ENCODE measurements at places on chromosomes 6 and 20.
A peak's percentile ranks its signal among the peaks of the same experiment; 100 is the strongest.

DNA sequence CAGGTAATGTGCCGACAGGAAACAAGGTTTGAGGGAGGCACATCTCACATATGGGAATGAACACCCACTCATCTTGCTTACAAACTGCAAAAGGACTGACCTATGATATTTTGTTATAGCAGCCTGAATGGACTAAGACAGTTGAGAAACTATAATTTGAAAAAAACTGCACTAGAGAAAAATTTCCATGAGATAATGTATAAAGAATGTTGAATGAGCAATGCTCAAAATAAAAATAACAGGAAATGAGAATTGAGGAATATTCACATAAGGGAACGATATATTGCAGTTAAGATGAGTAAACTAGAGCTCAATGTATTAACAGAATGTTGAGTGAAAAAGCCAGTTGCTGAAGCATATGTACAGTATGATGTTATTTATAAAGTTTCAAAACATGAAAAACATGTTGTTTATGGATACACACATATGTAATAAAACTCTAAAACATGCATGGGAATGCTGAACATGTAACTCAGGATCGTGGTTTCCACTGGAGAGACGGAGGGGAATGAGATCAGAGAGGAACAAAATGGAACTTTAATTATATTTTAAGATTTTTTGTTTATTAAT, 6.3 kb upstream of the TBC1D22B start:
- H3K27me3 ChIP-seq, result no peaks in the 10 kb centered on the region
- peak; percentile 34 for DNase-seq
- no peak overlapping the region for H3K4me3 ChIP-seq
- peaks cover 6% of the 10 kb centered on the region for H3K4me1 ChIP-seq
- no peak overlapping the region for H3K27ac ChIP-seq

- H3K4me1 ChIP-seq, result peaks cover 9% of the 10 kb centered on the region
- H3K4me3 ChIP-seq, result peak overlapping the region; percentile 59
- no peak overlapping the region for H3K27ac ChIP-seq
These were observed 1.3 kb downstream of the COL19A1 start for GRCh38 chr6:69867639-69867976.

GRCh38 chr20:1491281-1491840, at the start of gene SIRPB2:
Gene SIRPB2 (minus strand): TSS chr20:1491420. CDS start chr20:1491359, 61 bp downstream.
- no peak for DNase-seq
- H3K27ac ChIP-seq, result peak within 1 kb of the TSS; percentile 45
- no peaks in the 10 kb centered on the region for H3K27me3 ChIP-seq
- peaks cover 33% of the 10 kb centered on the region for H3K4me1 ChIP-seq

DNA sequence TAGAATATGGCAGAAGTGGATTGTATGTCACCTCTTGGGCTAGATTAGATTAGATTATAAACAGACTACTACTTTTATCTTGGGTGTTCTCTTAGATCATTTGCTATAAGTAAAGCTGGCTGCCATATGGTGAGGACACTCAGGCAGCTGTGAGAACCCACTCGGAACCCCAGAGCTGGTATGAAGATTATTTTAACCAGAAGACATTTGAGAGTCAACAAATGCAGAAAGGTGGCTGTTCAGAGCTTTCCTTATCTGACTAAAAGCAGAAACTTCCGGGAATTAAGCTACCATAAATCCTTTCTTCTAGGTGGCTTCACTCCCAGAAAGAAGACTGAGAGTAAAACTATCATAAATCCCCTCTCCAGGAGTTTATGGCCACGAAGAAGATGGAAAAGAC, 91.9 kb downstream of the RNGTT start:
- peaks cover 29% of the 10 kb centered on the region for H3K4me1 ChIP-seq
- no peaks in the 10 kb centered on the region for H3K36me3 ChIP-seq
- no peaks in the 10 kb centered on the region for H3K27me3 ChIP-seq
- no peak for DNase-seq
- no peak overlapping the region for H3K27ac ChIP-seq

DNA sequence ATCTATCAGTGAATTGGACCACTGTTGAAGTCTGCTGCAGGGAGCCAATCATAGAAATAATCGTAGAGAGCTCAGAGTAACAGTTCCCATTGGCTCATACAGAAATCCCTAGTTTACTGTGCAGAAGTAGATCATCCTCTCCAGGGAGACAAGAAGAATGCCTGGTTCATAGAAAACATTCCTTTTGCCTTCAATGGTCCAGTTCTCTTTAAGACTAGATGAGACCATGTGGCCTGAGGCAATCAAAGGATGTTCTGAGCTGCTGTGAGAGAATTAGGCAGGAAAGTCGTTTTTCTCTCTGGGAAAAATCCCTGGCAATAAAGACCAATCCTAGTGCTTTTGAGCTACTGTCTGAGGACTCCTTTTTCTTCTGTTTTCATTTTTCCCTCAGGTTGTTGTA, 208.4 kb downstream of the CENPW start:
- no peak for DNase-seq
- H3K4me3 ChIP-seq, result no peak overlapping the region
- H3K4me1 ChIP-seq, result no peaks in the 10 kb centered on the region
- no peak overlapping the region for H3K27ac ChIP-seq
- H3K27me3 ChIP-seq, result no peaks in the 10 kb centered on the region

- H3K27me3 ChIP-seq, result no peaks in the 10 kb centered on the region
- H3K36me3 ChIP-seq, result no peaks in the 10 kb centered on the region
- H3K4me3 ChIP-seq, result no peak overlapping the region
- DNase-seq, result no peak
These were observed 55.9 kb upstream of the C20orf144 start for GRCh38 chr20:33606118-33606771.

- H3K27me3 ChIP-seq, result no peaks in the 10 kb centered on the region
- peaks cover 14% of the 10 kb centered on the region for H3K36me3 ChIP-seq
- H3K4me1 ChIP-seq, result peaks cover 18% of the 10 kb centered on the region
- no peak for DNase-seq
These were observed 1.4 kb downstream of the GINS1 start for GRCh38 chr20:25408890-25409289.

DNA sequence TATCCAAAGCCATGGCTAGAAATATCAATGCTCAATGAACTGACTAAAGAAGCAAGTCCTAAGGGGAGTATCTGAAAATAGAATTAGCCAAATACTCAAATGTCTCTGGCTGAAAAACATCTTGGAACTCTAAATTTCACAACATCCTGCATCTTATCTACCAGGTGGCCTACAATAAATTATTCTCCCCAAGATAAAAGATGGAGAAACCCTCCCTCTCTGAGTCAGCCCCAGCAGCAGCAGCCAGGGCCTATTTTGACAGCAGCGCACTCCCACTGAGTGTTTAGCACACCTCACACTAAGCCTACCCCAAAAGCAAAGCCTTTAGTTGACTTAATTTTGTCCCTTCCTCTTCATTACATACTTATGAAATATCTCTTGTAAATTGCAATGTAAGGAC, 5.9 kb downstream of the CALHM6 start:
- H3K36me3 ChIP-seq, result no peaks in the 10 kb centered on the region
- no peak overlapping the region for H3K27ac ChIP-seq
- H3K4me1 ChIP-seq, result no peaks in the 10 kb centered on the region
- no peak overlapping the region for H3K4me3 ChIP-seq
- peaks cover 18% of the 10 kb centered on the region for H3K27me3 ChIP-seq

- H3K36me3 ChIP-seq, result no peaks in the 10 kb centered on the region
- H3K4me1 ChIP-seq, result peaks cover 13% of the 10 kb centered on the region
- peak; percentile 48 for DNase-seq
- no peak overlapping the region for H3K4me3 ChIP-seq
These were observed 44.6 kb upstream of the SEC63 start for GRCh38 chr6:108002365-108003221.

DNA sequence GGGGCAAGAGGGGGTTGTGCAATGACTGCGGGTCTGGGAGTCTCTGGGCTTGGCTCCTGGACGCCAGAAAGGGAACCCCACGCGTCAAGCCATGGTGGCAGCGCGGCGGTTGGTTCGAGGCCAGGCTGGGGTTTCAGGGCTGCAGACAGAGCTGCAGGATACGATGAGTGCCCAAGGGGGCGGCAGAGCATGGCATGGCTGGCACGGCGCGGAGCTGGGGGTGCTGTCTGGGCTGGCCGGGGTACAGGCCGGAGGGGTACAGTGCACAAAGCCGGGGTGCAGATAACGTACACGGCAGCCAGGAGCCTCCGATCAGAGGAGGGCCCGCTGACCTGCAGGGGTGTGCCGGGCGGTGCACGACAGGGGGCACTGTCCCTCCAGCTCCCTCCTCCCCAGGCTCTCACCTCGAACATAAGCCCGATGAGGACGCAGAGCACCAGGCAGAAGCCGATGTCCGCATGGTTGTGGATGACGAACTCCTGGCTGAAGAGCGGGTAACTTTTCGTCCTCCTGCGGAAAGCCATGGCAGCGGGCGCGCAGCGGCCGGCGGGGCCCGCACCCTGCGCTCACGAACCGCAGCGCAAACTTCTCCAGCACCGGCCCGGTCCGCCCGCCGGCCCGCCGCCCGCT, 353 bp downstream of the TRAM2 start:
- peak; percentile 69 for DNase-seq
- H3K4me1 ChIP-seq, result peaks cover 33% of the 10 kb centered on the region
- no peak overlapping the region for H3K27ac ChIP-seq

DNA sequence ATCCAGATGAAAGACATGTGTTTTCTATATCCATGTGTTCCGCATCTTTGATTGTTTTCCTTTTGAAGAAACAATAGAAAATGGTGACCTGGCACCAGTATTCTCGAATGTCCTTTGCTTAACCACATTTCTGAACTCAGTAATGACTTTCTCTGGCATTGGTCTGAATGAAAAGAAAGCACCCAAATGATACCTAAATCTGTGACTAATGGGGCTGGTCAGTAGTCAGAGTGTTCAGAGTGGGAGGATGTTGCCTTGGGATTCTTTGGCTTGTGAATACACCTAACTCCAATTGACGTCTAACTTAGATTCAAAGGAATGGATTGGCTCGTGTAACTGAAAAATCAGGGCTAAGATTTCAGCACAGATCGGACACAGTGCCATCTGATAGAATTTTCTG, 27.1 kb downstream of the PARD6B start:
- H3K36me3 ChIP-seq, result no peaks in the 10 kb centered on the region
- H3K27me3 ChIP-seq, result no peaks in the 10 kb centered on the region
- DNase-seq, result no peak
- no peak overlapping the region for H3K27ac ChIP-seq
- H3K4me3 ChIP-seq, result no peak overlapping the region

- H3K27ac ChIP-seq, result peak overlapping the region; percentile 29
- peaks cover 11% of the 10 kb centered on the region for H3K4me1 ChIP-seq
- no peaks in the 10 kb centered on the region for H3K36me3 ChIP-seq
- H3K4me3 ChIP-seq, result no peak overlapping the region
- DNase-seq, result peak; percentile 68
These were observed 31.8 kb downstream of the KCNG1 start for GRCh38 chr20:50991076-50991475.

DNA sequence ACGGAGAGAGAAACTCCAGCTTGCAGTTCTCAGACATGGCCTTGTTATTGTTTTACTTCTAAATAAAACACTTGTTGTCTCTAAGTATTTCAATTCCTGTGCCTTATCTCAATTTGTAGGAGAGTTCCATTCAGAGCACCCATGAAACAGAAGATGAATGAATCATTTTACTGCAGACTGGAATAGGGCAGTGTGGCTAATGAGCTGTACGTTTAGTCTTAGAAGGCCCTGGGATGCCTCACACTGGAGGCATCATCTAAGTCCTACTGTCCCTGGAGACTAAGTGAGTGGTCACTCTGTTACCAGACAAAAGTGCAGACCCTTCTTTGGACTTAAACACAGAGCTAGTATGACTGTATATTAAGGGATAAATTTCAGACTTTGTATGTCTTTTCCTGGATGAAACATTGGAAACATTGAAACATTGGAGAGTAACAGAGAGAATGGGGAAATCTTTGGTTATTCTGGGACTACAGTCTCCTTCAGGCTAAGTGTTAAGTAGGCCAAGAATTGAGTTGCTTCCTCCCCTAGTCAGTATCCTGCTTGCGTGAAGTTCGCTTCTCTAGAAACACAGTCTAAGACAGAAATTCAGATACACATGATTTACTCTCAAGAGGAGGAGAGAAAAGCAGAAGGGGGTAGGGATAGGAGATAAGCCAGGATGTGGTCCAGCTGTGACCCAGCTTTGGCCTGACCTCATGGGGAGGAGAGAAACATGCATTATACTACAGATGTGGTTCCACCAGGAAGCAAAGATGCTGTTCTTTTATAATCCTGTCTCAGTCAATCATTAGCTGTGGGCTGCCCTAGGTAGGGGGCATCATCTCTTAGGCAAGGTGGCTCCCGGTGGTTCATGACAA, 167.4 kb upstream of the BMP2 start:
- H3K36me3 ChIP-seq, result no peaks in the 10 kb centered on the region
- no peak overlapping the region for H3K4me3 ChIP-seq
- H3K27me3 ChIP-seq, result peaks cover 84% of the 10 kb centered on the region
- H3K27ac ChIP-seq, result no peak overlapping the region
- H3K4me1 ChIP-seq, result no peaks in the 10 kb centered on the region
- DNase-seq, result peak; percentile 27

- H3K4me3 ChIP-seq, result no peak overlapping the region
- no peaks in the 10 kb centered on the region for H3K27me3 ChIP-seq
- peaks cover 15% of the 10 kb centered on the region for H3K4me1 ChIP-seq
These were observed 168.6 kb downstream of the GMPR start for GRCh38 chr6:16406966-16407365.

GRCh38 chr6:3568396-3569082, 111.7 kb upstream of the SLC22A23 start:
- H3K27ac ChIP-seq, result no peak overlapping the region
- no peak for DNase-seq
- no peaks in the 10 kb centered on the region for H3K36me3 ChIP-seq
- H3K4me3 ChIP-seq, result no peak overlapping the region

DNA sequence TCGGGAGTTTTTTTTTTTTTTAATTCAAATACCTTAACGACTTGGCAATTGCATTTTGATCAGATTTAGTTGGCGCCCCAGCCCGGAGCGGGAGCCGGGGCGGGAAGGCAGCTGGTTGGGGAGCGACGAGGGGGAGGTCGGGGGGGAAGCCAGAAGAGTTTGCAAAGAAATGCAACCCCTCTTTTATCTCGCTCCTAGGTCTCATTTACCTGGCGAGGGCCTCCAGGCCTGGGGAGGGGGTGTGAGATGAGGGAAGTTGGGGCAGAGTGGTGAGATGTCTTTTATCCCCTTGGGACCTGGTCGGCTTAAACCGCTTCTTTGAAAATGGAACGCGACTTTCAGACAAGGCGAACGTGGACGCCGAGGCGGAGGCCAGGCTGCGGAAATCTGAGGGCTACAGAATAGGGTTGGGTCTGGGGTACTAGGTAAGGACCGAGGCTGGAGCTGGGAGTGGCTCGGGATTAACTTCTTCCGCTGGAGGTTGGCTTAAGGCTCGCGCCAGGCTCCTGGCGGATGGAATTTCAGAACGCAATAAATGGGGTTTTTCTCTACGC, 40.3 kb downstream of the NCR2 start:
- H3K4me1 ChIP-seq, result peaks cover 3% of the 10 kb centered on the region
- H3K4me3 ChIP-seq, result no peak overlapping the region
- peaks cover 73% of the 10 kb centered on the region for H3K27me3 ChIP-seq
- DNase-seq, result no peak

- no peak overlapping the region for H3K27ac ChIP-seq
- H3K4me3 ChIP-seq, result no peak overlapping the region
- no peaks in the 10 kb centered on the region for H3K27me3 ChIP-seq
- peaks cover 13% of the 10 kb centered on the region for H3K4me1 ChIP-seq
These were observed 20.5 kb downstream of the XRN2 start for GRCh38 chr20:21323640-21324039.

All from PC-3 (cell line).